ENCODE measurements at places on chromosomes 3 and 15.
A peak's percentile ranks its signal among the peaks of the same experiment; 100 is the strongest.

DNA sequence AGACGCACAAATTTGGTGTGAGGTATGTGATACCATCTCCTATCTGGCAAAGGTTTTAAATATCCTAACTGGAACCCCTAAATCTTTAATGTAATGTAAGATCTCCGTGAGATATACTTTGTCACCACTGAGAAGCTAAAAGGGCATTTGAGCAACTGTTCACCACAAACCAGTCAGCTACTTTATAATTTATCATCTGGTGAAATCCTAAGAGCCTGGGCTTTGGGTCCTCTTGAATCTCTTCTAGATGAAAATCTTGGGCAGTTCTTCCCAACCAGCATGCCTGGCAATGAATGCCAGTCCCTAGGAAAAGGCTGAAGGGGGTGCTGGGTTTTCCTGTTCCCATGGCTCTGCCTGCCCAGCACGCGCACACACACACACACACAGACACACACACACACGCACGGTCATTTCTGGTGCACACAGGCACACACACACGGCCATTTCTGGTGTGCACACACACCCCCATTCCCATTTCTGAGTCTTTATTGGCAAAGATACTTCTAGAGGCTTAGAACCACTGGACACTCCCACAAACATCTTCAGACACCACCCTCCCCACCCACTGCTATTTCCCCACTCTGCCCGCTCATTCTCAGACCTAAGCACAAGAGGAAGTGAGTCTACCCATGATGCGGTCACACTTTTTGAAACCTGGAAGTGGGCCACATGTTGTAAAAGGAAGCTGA, 72.6 kb downstream of the MYO1E start:
- peak; percentile 67 for DNase-seq

- DNase-seq: no peak
These were observed 5.8 kb upstream of the ARPP21 start for GRCh38 chr3:35633332-35634124.

DNA sequence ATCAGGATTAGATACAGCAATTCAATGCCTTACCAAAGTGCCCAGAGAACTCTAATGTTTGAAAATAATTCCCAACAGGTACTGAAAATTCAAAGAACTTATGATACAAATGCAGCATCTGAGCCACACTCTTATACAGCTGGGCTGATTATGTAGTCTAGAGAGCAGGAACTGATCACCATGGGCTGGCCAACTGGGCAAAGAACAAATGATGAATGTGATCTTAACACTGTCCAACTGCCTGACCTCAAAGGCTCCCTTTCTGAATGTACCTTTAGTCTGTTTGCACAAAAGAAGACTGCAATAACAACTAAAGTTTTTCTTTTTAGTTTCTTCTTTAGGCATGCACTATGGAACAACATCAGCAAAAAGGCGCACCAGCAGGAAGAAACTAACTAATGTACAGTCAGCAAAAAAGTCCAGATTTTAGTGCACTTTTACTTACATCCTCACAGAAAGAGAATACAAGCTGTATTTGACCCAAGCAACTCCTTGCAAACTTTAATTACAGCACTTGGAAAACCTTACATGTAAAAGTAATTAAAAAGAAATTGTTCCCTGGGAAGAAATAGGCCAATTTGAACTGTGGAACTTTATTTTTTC, 1095.1 kb downstream of the IGSF11 start:
- no peak for DNase-seq

DNA sequence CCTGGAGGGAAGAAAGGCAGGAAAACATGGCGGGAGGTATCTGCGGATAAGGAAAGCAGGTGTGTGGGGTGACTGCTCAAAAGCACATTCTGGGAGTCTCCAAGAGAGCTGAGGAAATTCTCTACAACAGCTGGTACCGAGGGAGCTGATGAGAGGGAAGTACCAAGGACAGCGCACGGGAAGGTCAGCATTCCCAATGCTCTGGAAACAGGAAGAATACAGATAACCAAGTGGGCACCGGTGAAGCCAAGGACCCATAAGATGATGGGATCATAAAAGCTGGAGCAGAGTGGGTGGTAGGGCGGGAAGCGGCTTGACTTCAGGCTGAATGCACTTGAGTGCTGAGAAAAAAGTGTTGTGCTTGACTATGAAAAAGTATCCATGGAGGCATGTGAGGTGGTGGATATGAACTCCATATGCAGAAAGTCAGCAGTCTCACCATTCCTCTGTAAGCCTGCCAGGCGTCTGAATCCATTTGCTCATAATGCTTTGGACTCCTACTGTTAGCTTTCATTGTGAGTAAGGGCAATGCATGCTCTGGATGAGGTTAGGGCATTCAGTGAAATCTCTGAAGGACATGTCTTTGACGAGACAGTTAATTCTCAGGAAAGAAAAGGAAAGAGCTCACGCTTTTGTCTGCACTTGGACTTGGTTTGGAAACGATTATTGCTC, 215.5 kb downstream of the NR1D2 start:
- no peak for DNase-seq

- DNase-seq: no peak
These were observed 3.3 kb upstream of the DCP1A start for GRCh38 chr3:53350652-53351051.

GRCh38 chr3:99870712-99871111, 53.0 kb downstream of the CMSS1 start:
- no peak for DNase-seq

DNA sequence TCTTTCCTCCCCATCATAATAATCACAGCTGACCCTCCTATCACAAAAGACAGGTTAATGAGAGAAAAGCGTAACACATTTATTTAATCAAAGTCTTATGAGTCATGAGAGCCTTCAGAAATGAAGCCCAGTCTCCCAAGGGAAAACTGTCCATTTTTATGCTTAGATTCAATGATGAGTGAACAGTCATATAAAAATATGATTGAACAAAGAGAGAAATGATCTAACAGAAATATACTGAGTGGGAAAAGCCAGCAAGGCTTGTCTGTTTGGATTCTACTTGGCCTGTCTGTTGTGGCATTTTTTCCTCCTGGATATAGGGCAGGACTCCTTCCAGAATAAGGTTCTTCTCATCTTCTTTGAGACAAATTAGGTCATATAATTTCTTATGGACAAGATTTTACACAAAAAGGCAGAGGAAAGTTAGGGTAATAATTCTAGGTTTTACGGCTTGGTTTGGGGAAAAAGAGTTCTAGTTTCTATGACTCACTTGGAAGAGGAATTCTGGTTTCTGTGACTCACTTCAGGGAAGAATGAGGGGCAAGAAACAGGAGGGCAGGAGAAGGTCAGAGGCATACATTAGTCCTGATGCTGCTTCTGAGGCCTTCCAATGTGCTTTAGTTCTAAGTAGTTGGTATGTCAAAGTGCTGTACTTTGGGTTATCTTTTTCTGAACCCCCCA, 534.2 kb downstream of the ZIC1 start:
- DNase-seq: no peak

DNA sequence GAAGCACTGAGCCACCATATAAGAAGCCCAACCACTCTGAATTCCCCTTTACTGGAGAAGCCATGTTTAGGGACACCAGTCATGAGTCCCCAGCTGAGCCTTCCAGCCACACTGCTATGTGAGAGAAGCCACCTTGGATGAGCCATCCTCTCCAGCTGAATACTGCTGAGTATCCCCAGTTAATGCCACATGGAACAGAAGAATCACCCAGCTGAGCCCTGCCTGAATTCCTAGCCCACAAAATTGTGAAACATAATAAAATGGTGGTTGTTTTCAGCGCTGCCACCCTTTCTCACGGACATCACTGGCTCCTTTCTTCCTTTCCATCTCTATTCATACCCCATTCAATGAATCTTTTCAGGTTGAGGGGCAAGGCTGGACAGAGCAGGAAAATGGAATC, 22.1 kb upstream of the LYZL4 start:
- DNase-seq: no peak

DNA sequence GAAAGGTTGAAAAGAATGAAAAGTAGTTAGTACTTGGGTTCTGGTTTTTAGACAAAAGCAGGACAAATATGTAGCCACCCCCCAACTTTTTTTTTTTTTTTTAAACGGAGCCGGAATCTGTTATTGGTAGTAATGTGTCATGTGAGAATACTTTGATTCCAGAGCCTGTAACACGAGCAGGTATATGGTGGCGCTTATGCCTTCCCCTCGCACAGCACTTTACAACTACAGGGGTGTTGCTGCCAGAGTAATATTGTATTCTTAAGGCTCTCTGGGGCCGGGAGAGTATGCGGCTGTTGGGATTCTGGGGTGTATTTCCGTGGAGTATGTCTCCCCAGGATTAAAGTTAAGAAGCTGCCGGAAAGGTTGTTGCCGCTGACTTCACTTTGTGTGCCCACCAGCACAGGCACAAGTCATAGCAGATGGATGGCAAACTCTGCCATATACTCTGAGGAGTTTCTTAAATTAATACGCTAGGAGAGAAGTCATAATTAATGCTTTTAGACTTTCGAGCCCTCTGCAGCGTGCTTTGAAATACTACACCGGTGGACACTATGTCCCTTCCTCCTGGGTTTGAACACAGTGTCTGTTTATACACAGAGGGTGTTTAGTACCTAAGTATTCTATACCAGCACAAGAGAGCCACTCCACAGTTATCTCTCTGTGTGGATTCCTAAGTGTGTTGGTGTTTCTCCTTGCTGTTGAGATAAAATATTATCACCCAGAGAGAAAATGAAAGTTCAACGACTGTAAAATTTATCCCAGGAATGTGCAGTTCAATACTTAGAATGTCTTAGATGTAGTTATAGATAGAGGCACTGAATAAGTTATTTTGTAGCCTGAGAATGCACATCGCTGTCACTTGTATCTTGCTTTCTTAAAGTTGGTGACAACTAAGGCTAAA, 1.4 kb downstream of the MBNL1 start:
- DNase-seq: no peak

GRCh38 chr3:56885453-56885852, 83.7 kb upstream of the ARHGEF3 start:
- DNase-seq: no peak

DNA sequence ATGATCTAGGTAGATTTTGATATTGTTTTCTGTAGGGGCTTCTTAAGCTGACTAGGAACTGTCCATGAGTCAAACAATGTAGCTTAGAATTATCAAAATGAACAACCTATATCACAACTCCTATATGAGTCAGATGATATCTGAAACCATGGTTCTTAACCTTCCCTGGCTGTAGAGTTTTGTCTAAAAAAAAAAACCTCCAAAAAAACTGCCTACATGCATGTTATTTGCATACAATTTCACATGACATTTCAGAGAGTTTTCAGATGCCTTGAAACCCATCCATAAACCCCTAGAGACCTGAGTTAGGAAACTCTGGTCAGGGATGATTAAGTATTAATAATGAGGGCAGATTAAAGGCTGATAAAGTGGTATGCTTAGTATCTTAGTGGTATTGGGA, 157.0 kb downstream of the CHST2 start:
- DNase-seq: no peak

GRCh38 chr15:63528138-63528659, 23.8 kb downstream of the USP3 start:
- no peak for DNase-seq

DNA sequence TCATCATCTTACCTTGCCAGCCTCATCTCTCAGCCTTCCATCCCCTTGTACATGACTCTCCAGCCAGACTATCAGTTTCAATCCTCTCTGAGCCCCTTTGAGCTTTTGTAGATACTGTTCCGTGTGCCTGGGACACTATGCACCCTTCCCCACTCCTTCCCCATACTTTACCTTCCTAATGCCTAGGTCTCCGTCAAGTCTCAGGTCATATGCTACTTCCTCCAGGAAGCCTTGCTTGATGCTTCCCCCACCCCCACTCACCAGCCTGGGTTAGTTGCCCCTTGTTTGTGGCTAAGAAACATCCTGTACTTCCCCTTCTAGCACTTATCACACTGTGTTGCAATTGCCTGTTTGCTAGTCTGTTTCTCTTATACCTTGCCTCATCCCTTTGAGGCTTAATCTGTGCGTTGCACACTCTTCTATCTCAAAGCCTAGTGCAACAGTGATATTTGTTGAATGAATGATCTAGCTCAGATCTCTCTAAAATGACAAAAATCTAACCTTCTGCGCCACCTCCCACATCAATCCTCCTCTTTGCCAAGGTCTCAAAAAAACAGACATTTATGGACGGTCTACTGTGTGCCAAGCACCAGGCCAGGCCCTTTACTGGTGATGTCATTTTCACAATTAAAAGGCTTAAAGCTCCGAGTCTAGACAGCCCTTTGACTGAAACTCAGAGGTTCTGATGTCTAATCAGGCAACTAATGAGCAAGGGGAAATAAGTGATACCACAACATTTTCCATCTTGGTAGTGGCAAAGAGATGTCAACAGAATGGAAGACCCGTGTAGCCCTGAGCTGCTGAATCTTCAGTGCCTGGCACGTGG, 6.5 kb upstream of the USP3 start:
- DNase-seq: no peak

DNA sequence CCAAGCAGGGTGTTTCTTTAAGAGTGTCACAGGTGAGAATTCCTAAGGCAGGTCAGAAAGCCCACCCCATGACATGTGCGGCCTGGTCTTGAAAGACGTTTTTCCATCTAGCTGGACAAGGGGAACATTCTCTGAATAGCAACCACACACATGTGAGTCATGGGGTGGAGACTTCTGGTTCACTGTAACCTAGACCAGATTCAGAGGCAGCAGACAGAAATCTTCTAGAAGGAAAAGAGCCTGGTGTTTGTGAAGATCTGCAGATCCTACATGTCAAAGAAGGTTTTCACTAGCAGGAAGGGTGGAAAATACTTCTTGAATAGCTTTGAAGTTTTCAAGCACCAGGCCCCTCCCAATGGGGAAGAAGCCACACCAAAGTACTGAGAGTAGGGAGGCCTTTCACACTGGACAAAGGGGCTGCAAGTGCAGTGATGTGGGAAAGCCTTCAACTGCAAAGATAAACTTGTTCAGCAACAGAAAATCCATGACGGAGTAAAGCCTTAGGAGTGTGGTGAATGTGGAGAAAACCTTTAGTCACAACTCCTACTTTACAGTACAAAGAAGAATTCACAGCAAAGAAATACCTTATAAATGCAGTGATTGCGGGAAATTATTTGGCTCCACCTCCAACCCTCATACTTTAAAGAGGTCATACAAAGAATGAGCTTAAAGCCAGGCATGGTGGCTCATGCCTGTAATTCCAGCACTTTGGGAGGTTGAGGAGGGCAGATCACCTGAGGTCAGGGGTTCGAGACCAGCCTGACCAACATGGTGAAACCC, 17.6 kb downstream of the ADAM10 start:
- no peak for DNase-seq

DNA sequence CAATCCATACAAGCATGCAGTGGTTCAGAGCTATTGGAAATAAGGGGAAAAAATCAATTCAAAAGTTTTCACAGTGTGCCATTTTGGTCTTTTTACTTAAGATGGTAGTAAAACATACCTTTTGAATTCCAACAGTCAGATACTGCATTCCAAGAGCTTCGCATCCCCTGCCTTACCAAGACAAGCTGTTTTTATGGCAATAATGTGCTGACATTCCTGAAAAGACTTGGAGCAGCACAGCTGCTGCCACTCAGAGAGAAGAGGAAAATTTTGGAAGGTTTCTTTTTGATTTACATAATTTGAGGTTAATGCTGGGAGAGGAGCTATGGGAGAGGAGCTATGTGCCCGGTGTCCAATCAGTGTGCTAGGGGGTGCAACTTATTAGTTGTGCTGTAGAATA, 148.3 kb downstream of the FEZF2 start:
- DNase-seq: no peak
